ENCODE measurements at places on chromosomes 16 and 17. TPM values are rescaled to one million over a fixed set of nuclear protein-coding genes. Genes with fewer than 3 reads are reported as not detected.

GRCh38 chr17:45052052-45052772 lies 780 bp upstream of the DCAKD start:
- H3K36me3 ChIP-seq = no peaks in the 10 kb centered on the region
- peak overlapping the region; percentile 76 for H3K4me3 ChIP-seq
- no peak for DNase-seq
- H3K27ac ChIP-seq = peak overlapping the region; percentile 91

GRCh38 chr17:65554553-65555223 lies 6.8 kb downstream of the AXIN2 start:
- DNase-seq = no peak
- no peak overlapping the region for H3K4me3 ChIP-seq
- no peaks in the 10 kb centered on the region for H3K27me3 ChIP-seq
- H3K27ac ChIP-seq = no peak overlapping the region
- H3K4me1 ChIP-seq = peaks cover 4% of the 10 kb centered on the region

DNA sequence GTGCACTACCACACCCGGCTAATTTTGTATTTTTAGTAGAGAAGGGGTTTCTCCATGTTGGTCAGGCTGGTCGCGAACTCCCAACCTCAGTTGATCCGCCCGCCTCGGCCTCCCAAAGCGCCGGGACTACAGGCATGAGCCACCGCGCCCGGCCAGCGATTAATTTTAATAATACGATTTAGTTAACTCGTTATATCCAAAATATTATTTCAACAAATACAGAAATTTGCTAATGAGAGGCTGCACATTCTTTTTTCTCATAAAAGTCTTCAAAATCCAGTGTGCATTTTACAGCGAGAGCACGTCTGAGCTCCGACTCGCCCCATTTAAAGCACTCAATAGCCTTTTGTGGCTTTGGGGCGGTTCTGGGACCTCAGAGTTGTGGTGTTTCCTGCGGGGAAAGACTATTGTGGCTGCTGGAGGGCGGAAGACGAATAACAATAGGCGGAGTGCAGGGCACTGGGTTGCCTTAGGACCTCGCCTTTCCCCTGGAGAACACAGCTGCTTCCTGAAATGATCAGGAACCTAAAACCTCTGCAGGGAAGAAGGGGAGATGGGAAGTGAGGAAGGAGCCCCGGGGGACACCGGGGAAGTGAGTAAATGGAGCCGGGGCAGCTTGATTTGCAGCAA lies 2.9 kb upstream of the ZSCAN10 start:
- no peak for DNase-seq
- H3K27ac ChIP-seq = no peak overlapping the region
- peaks cover 22% of the 10 kb centered on the region for H3K4me1 ChIP-seq
- H3K27me3 ChIP-seq = no peaks in the 10 kb centered on the region
- no peaks in the 10 kb centered on the region for H3K36me3 ChIP-seq

- no peak overlapping the region for H3K4me3 ChIP-seq
- no peaks in the 10 kb centered on the region for H3K36me3 ChIP-seq
- no peaks in the 10 kb centered on the region for H3K4me1 ChIP-seq
- H3K27ac ChIP-seq = no peak overlapping the region
Measured at GRCh38 chr17:40953881-40954280, 12.9 kb downstream of the KRT39 start.

DNA sequence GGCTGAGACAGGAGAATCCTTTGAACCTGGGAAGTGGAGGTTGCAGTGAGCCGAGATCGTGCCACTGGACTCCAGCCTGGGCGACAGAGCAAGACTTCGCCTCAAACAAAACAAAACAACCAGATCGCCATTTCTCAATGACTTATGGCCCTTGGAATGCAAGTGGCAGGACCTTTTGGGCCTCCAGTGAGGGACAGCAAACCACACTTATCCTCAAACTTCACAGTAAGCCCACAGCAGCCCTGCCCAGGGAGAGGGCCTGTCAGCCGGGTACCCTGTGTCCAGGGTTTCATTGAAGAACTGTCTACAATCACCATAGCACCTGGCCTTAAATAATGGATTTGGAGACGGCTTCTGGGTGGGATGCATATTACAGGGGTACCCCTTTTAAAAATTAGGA lies 11.7 kb downstream of the TRAF4 start:
- H3K27ac ChIP-seq = no peak overlapping the region
- DNase-seq = no peak
- H3K36me3 ChIP-seq = peaks cover 14% of the 10 kb centered on the region
- no peak overlapping the region for H3K4me3 ChIP-seq

- DNase-seq = no peak
- H3K4me3 ChIP-seq = no peak overlapping the region
- peaks cover 5% of the 10 kb centered on the region for H3K4me1 ChIP-seq
- no peak overlapping the region for H3K27ac ChIP-seq
- H3K36me3 ChIP-seq = no peaks in the 10 kb centered on the region
- no peaks in the 10 kb centered on the region for H3K27me3 ChIP-seq
Measured at GRCh38 chr17:77128896-77129567, 11.7 kb upstream of the SEC14L1 start.

- no peak for DNase-seq
- H3K27ac ChIP-seq = no peak overlapping the region
- no peaks in the 10 kb centered on the region for H3K36me3 ChIP-seq
- H3K4me1 ChIP-seq = peaks cover 5% of the 10 kb centered on the region
- no peaks in the 10 kb centered on the region for H3K27me3 ChIP-seq
Measured at GRCh38 chr16:81071805-81072204, 5.2 kb downstream of the C16orf46 start.

- H3K27me3 ChIP-seq = no peaks in the 10 kb centered on the region
- peaks cover 17% of the 10 kb centered on the region for H3K4me1 ChIP-seq
- DNase-seq = no peak
- no peak overlapping the region for H3K27ac ChIP-seq
- H3K36me3 ChIP-seq = peaks cover 11% of the 10 kb centered on the region
- no peak overlapping the region for H3K4me3 ChIP-seq
Measured at GRCh38 chr16:12406158-12406557, 397.5 kb downstream of the CPPED1 start.

DNA sequence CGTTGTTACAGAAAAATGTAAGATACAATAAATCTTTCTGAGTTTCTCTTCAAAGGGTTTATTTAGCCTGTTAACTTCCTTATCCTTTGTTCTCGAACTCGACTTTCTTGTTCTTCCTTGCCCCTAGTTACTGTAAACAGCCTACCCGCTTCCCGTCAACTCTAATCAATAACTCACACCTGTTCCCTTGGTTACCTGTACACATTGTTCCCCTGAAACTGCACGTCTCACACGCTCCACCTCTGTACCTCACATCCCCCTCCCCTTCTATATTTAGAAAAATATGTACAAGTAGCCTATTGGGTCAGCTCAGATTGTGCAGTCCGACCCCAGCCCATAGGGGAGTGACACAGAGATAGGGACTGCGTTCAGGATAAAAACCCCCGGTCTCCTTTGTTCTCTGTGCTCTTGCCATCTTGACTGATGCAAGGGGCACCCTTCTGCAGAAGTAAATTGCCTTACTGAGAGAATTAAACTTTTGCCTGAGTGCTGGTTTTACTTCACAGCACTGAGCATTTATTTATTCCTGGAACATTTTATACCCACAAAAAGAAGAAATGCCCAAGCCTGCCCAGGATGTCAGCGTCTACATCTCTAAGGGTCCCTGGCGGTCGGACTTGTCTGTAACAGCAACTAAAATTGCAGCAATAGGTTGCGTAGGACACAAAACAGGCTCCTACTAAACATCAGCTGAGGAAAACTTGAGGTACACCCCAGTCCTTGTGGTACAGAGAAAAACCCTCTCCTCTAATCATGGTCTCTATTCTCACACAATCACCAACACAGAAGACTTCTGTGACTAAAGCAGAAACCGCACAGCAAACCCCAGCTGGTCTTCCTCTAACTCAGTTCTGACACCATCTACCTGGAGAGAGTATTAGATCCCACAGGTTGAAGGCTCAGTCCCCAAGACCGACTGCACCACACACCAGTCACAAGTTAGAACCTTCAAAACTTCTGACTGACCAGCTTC lies 11.3 kb downstream of the WDR45B start:
- H3K36me3 ChIP-seq = peaks cover 13% of the 10 kb centered on the region
- DNase-seq = no peak
- H3K27ac ChIP-seq = no peak overlapping the region
- no peak overlapping the region for H3K4me3 ChIP-seq

DNA sequence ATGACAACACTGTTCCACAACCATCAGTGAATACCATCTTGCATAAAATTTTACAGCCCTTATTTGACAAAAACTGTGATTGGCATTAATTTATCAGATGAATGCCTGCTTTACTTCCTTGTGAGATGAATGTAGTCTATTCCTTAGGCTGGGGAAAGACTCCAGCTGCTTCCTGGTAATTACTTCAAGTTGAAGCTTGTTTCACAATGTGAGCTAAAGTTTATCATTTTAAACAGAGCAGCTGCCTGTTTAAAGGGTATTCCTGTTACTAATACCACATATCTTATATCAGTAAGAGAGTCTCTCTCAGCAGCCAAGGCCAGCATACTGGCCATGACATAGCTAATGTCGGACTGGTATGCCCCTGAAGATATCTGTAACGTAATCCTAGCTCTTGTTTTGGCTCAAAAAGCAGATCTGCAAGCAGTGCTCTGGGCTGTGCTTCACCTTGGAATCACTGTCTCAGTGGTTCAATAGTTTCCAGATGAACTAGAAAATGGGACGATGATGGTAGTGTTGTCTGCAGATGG lies 13.2 kb upstream of the ARL2BP start:
- no peak overlapping the region for H3K4me3 ChIP-seq
- H3K4me1 ChIP-seq = peaks cover 8% of the 10 kb centered on the region
- H3K27ac ChIP-seq = no peak overlapping the region
- H3K27me3 ChIP-seq = no peaks in the 10 kb centered on the region
- peaks cover 43% of the 10 kb centered on the region for H3K36me3 ChIP-seq
- DNase-seq = no peak

- H3K27ac ChIP-seq = no peak overlapping the region
- H3K4me1 ChIP-seq = peaks cover 4% of the 10 kb centered on the region
- H3K36me3 ChIP-seq = peaks cover 4% of the 10 kb centered on the region
- no peak overlapping the region for H3K4me3 ChIP-seq
- DNase-seq = no peak
Measured at GRCh38 chr16:67828651-67829050, 13.5 kb upstream of the THAP11 start.

DNA sequence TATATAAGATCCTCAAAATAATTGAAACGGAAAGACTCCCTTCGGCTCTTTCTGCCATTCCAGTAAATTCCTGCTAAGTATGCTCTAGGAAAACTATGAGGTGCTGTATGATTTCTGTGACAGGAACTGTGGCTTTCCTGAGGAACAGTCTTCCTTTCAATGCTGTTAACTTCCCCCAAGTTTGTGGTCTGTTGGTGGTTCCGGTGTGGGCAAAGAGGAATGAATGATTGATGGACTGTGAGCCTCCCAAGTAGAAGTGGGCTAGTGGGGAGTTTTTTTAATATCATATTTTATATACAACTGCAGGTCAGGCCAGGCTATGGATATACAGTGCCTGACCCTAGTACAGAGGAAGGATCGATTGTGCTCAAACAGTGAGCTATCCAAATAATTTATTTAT lies 560.7 kb upstream of the RBFOX1 start:
- H3K4me3 ChIP-seq = no peak overlapping the region
- H3K27me3 ChIP-seq = no peaks in the 10 kb centered on the region
- H3K36me3 ChIP-seq = no peaks in the 10 kb centered on the region
- DNase-seq = no peak

GRCh38 chr17:55405600-55405999 lies 16.0 kb downstream of the MMD start:
- H3K4me3 ChIP-seq = no peak overlapping the region
- H3K4me1 ChIP-seq = no peaks in the 10 kb centered on the region
- no peak overlapping the region for H3K27ac ChIP-seq

- no peak overlapping the region for H3K4me3 ChIP-seq
- peaks cover 6% of the 10 kb centered on the region for H3K36me3 ChIP-seq
- DNase-seq = no peak
- H3K27me3 ChIP-seq = no peaks in the 10 kb centered on the region
Measured at GRCh38 chr16:92431-93339, 14.7 kb downstream of the MPG start.

DNA sequence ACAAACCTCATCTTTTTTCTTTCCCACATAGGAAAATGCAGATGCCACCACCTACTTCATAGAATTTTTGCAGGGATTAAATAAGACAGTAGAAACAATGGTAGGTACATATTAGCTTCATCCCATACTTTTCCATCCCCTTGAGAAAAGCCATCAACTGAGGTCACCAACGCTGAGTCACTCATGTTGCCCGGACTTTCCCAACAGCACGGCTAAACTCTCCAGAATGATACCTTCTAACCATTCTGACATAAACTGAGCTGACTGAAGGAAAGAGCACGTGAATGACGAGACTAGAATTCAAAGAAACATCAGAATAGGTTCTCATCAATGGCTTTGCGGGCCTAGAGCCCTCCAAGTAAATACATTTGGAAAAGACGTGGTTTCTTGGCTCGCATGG lies 146.0 kb upstream of the RCVRN start:
- H3K27me3 ChIP-seq = no peaks in the 10 kb centered on the region
- peaks cover 34% of the 10 kb centered on the region for H3K4me1 ChIP-seq
- no peak for DNase-seq
- H3K4me3 ChIP-seq = peak overlapping the region; percentile 54
- H3K36me3 ChIP-seq = no peaks in the 10 kb centered on the region

DNA sequence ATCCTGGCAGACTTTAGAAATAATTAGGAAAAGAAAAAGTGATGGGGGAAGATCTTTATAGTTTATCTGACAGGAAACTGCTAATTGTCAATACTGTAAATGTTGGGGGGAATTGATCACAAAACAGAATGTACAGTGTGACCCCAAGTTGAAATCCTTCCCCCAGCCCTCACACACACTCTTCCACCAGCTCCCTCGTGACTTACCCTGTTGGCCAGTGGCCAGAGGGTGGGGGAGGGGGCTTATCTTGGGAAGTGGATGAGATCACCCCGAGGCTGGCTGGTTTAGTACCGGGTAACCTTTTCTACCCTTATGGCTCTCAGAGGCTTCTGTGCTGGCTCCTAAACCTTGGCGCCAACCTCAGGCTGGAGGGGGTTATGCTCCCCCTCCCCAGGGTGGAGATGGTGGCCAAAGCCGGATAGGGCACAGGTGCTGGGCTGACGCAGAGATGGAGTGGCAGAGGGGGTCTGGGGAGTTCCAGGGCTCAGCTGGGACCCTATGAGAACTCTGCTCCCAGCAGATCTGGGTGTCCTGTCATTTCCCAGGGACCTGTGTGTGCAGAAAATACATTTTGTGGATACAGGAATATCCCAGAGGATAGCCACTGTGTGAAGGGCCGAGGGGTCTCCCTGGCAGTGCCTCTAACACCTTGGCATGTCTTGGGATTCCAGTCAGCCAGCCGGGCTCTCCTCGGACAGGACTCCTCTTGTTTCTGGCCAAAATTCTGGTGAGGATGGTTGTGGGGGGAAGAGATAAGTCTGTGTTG lies 18.6 kb downstream of the CDH16 start:
- H3K27ac ChIP-seq = no peak overlapping the region
- H3K27me3 ChIP-seq = no peaks in the 10 kb centered on the region
- no peaks in the 10 kb centered on the region for H3K4me1 ChIP-seq
- no peak for DNase-seq

Gene ASGR1
- not detected for total RNA-seq

Gene ABCA10
- total RNA-seq = 1.2 TPM

Gene SHISA6
- total RNA-seq = not detected

Gene ST6GALNAC2
- total RNA-seq = 0.13 TPM

Gene NUPR1
- 0.28 TPM for total RNA-seq

Gene FBXL19
- total RNA-seq = 27.5 TPM

Gene C16orf74
- 12.8 TPM for total RNA-seq

Gene KRT39
- total RNA-seq = not detected

Gene KIFC3
- 1.3 TPM for total RNA-seq

Data from GM12878 (cell line).